Epithelial cell of umbilical artery (primary cell): ENCODE measurements at places on chromosomes 3 and 15. TPM values are rescaled to one million over a fixed set of nuclear protein-coding genes. Genes with fewer than 3 reads are reported as not detected.

The EIF4E3 gene
- total RNA-seq, result 0.46 and 0.65 TPM in 2 replicates

The DPPA2 gene
- not detected in 2 replicates for total RNA-seq

The TGM4 gene
- total RNA-seq, result 0.15 TPM in 1 of 2 replicates, not detected in the other

The TMEM62 gene
- 12.0 and 27.4 TPM in 2 replicates for total RNA-seq

The IQCF5 gene
- not detected in 2 replicates for total RNA-seq

The LZTFL1 gene
- total RNA-seq, result 12.7 and 14.9 TPM in 2 replicates

The AGBL1 gene
- total RNA-seq, result not detected in 2 replicates

The FOXL2NB gene
- 0.30 TPM in 1 of 2 replicates, not detected in the other for total RNA-seq

The SCAANT1 gene
- total RNA-seq, result not detected in 2 replicates

The PDZRN3 gene
- total RNA-seq, result 0.46 and 0.65 TPM in 2 replicates

The VIPR1 gene
- total RNA-seq, result 0.32 and 0.46 TPM in 2 replicates

The SAXO2 gene
- 0.46 TPM in 1 of 2 replicates, not detected in the other for total RNA-seq

The PTX3 gene
- total RNA-seq, result 416 and 925 TPM in 2 replicates

The LRTM1 gene
- total RNA-seq, result not detected in 2 replicates

The CCR3 gene
- total RNA-seq, result not detected in 2 replicates

The TPM1 gene
- total RNA-seq, result 779 and 969 TPM in 2 replicates

The RNU6-1 gene
- total RNA-seq, result not detected in 2 replicates

The KLHL40 gene
- not detected in 2 replicates for total RNA-seq

The ZNF106 gene
- total RNA-seq, result 52.3 and 58.5 TPM in 2 replicates

The HHATL gene
- not detected in 2 replicates for total RNA-seq

The C2CD4B gene
- total RNA-seq, result 65.3 and 94.7 TPM in 2 replicates

The CRYBG3 gene
- 18.8 and 21.0 TPM in 2 replicates for total RNA-seq

The AMT gene
- 0.32 and 0.91 TPM in 2 replicates for total RNA-seq

The RRP9 gene
- 35.4 and 48.5 TPM in 2 replicates for total RNA-seq

The ITGB5 gene
- total RNA-seq, result 88.3 and 118 TPM in 2 replicates

The PLIN1 gene
- total RNA-seq, result under 0.01 and 0.15 TPM in 2 replicates

The FBXW12 gene
- total RNA-seq, result not detected in 2 replicates

The FETUB gene
- total RNA-seq, result not detected in 2 replicates

The ROPN1B gene
- total RNA-seq, result not detected in 2 replicates

The TAMM41 gene
- 2.9 and 7.1 TPM in 2 replicates for total RNA-seq

The BFSP2 gene
- not detected in 2 replicates for total RNA-seq

The EOMES gene
- total RNA-seq, result not detected in 2 replicates

The NR1I2 gene
- 0.15 TPM in 1 of 2 replicates, not detected in the other for total RNA-seq

The VEPH1 gene
- total RNA-seq, result 259 and 323 TPM in 2 replicates

The NUDT16 gene
- 19.5 and 24.0 TPM in 2 replicates for total RNA-seq

The DNAH12 gene
- under 0.01 TPM in 1 of 2 replicates, not detected in the other for total RNA-seq

The TMEM212 gene
- under 0.01 TPM in 1 of 2 replicates, not detected in the other for total RNA-seq

The GUCA1C gene
- not detected in 2 replicates for total RNA-seq

The CNTN3 gene
- 1.5 and 2.6 TPM in 2 replicates for total RNA-seq

The FAM107A gene
- 8.8 and 12.2 TPM in 2 replicates for total RNA-seq

The CACNA2D2 gene
- not detected in 2 replicates for total RNA-seq

The RAD54L2 gene
- total RNA-seq, result 15.3 and 19.1 TPM in 2 replicates

The PPM1L gene
- total RNA-seq, result 0.61 and 0.97 TPM in 2 replicates

The ATP8B4 gene
- under 0.01 TPM in 1 of 2 replicates, not detected in the other for total RNA-seq

The KBTBD13 gene
- total RNA-seq, result not detected in 2 replicates

The GPR160 gene
- total RNA-seq, result 0.97 and 1.2 TPM in 2 replicates

The ZNF660 gene
- 0.61 and 0.65 TPM in 2 replicates for total RNA-seq

The CLN6 gene
- 11.0 and 13.4 TPM in 2 replicates for total RNA-seq

The CCR2 gene
- total RNA-seq, result not detected in 2 replicates
